Stimulated activated CD4-positive, alpha-beta T cell treated with anti-CD3 and anti-CD28 coated beads, Interleukin-4, amount 100 ng/mL, for 4 hours (primary cell): ENCODE measurements at places on chromosomes 3 and 15.

DNA sequence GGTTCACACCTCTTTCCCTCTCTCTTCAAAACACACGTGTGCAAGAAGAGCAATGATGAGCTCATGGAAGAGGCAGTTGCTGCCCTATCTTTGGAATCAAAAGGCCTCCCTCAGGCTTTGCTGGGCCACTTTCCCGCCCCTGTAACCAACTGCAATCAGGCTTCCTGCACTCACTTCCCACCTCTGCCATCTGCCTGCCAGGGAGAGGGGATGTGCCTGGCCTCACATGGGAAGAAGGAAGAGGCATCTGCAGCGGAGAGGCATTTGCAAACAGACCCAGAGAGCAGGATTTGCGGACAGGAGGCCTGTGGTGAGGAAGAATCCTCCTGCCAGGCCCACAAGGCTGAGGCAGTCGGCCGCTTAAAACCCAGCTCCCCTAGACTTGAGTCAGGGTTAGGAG is 175.6 kb upstream of the ATP10A start:
- DNase-seq = no peak

- DNase-seq = no peak
These were observed 31.0 kb downstream of the P3H2 start for GRCh38 chr3:190089711-190090110.

DNA sequence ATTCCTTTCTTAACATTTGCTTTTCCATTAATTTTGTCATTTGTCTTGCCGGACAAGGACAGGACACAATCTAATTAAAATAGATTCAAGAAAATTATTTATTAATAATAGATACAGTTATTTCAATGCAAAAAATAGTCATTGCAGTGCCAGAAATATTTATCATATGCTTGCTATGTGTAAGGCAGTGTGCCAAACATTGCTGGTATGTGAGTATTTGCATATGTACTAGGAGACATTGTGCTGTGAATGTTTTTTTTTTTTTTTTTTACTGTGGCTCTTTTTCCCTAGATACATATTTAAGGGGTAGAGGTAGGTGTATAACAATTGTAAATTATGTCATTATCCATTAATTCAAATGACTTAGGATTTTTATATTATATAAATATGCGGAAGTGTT is 23.3 kb downstream of the SPRED1 start:
- DNase-seq = no peak

GRCh38 chr3:132650153-132650552 is 9.5 kb downstream of the ACAD11 start:
- no peak for DNase-seq

- no peak for DNase-seq
These were observed 1.6 kb downstream of the AMOTL2 start for GRCh38 chr3:134372396-134373270.

DNA sequence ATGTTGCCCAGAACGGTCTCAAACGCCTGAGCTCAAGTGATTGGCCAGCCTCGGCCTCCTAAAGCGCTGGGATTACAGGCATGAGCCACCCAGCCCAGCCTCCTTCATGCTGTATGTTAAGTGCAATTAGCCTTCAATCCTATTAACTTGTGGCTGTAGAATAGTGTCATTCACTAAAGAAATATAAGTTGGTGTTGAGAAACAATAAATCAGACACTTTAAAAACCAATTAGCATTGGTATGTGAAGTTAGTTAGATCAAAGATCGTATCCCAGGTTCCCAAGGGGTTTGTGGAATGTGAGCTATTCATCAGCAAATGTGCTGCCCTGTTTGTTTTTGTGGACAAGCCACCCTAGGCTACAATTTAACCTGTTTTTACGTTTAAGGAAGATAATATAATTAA is 11.0 kb upstream of the PIK3CB start:
- DNase-seq = no peak

GRCh38 chr3:133753779-133754164 is 7.6 kb downstream of the TF start:
- no peak for DNase-seq

GRCh38 chr3:167728632-167729323 is 5.9 kb downstream of the PDCD10 start:
- no peak for DNase-seq

GRCh38 chr3:38054499-38055001 is 15.5 kb downstream of the DLEC1 start:
- DNase-seq = no peak

GRCh38 chr15:92843326-92843725 is 56.8 kb upstream of the CHD2 start:
- DNase-seq = no peak

GRCh38 chr3:143163562-143164100 is 44.1 kb downstream of the CHST2 start:
- no peak for DNase-seq

- peak; percentile 45 for DNase-seq
These were observed 959 bp downstream of the SFMBT1 start for GRCh38 chr3:53044711-53045517.

- no peak for DNase-seq
These were observed 107.8 kb upstream of the BOC start for GRCh38 chr3:113103588-113103987.

DNA sequence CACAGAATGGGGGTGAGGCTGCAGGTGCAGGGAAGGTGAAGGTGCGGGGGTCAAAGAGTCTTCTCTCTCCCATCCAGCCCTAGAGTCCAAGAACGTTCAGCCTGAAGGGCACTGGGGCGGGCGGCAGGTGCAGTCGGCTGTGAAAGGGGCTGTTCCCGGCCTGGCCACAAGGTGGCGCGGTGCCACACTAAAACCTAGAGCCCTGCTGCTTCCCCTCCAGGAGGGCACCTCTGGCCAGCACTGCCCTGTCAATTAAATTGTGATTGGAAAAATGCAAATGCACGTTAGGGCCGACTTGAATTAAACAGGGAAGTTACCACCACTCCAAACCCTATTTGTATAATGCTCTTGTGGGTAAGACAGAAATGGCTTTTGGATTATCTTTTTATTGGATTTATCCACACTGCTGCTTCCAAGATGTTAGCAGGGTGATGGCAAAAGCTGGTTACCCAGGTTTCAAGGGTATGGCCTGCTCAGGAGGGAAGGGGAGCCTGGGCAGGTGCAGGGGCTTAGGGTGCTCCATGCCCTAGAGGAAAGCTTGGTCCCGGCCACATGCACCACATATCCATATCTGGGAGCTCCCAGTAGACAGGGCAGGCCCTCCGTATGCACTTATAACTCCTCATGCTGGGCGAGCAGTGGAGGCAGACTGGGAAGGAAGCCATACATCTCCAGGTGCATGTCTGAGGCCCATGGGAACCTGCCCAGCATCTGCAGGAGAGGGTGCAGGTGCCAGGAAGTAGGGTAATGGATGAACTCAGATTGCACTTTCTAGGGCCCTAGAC is 119.8 kb downstream of the ADCY5 start:
- DNase-seq = peak; percentile 76

- no peak for DNase-seq
These were observed 468.3 kb upstream of the CBLB start for GRCh38 chr3:106337116-106337515.

DNA sequence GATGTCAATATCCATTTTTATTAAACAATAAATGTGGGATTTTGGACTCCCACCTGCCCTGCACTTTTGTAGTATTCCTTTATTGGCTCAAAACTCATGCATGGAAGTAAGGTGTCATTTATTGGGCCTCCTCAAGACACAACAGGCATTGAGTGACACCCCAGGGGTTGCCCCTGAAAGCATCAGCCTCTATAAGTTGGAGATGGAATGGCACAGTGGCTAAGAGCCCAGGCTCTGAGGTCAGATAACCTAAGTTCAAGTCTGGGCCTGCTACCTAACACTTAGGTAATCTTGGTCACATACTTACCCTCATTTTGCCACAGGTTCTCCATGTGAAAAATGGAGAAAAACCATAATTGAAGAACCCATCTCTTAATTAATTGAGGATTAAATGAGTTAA is 4.6 kb downstream of the CAPN3 start:
- no peak for DNase-seq

- no peak for DNase-seq
These were observed 227.3 kb upstream of the C2CD4B start for GRCh38 chr15:62392376-62392775.

DNA sequence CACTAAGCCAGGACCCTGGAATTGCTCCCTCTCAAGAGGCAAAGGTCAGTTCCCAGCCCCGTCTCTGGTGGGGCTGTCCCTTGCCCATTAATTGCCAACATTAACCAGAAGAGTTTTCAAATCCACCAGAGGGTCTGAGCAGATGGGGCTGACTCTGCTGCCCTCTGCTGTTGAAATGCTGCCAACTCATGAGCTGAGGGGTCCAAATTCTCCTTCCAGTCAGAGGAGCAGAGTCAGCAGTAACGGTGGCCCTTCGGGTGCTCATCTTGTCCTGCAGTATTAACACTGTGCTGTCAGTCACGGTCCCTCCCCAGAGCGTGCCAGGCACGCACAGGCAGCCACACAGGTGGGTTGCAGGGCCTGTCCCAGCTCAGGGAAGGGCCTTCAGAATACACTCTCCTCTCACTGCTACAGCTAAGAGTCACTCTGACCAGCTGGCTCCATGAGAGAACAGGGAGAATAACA is 10.7 kb upstream of the SPTBN5 start:
- peak; percentile 56 for DNase-seq

DNA sequence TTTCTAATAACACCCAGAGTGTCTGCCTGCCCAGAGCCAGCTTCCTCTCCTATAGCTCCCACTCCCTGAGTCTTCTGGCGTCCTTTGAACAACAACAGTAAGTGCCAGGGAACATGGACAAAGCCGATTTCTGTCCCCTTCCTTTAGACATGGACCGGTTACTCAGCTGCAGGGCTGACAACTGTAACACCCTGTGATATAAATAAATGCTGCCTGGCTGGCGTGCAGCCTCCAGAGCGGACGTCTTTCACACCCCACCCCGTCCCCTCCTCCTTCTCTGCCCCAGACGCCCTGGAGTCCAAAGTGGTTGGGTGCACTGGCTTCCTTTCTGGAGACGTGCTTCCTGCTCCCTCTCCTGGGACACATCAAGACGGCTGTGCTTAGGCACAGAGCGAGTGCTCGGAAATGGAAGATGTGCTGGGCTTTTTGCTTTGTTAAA is 281.9 kb upstream of the LRRFIP2 start:
- no peak for DNase-seq

DNA sequence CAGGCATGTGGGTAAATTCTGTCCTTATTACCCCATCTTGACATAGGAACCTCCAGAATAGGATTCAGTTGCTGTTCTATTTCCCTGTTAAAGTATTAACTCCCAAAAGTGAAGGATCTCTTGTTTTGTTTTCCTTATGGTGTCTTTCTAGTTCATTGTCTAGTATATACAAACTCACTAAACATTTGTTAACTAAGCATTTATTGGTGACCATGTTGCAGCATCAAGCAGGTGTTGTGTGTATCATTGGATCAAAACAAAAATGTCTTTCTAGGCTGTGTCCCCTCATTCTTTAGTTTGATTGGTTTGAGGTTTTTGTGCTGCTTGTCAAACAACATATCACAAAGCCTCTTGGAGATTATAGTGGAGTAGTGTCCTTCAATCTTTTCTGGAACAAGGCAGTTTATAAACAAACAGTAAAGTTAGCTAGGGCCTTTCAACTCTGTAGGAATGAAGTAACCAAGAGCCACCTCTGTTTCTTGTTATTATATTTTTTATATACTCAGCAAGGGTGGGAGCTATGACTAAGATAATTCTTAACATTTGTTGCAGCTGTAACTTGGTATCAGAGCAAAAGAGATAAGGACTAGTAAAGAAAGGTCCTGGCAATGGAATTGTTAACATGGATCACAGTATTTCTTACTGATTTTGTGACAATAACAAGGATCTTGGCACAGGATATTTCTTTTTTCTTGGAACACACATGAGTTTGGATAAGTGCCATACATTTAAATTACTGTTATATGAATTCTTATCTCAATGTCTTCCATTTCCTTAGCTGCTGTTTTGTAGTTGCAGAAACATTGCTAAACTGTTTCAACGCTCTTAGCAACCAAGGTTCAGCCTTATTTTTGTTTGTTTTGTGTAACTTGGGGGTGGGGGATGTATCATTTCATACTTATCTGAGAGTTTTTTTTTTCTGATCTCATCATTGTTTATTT is 49.3 kb downstream of the TMOD3 start:
- no peak for DNase-seq
